ENCODE measurements at places on chromosomes 2 and 18. TPM values are rescaled to one million over a fixed set of nuclear protein-coding genes. Genes with fewer than 3 reads are reported as not detected.

GALR1 gene
- total RNA-seq: 0.98 TPM

EVX2 gene
- 0.16 TPM for total RNA-seq

MYO7B gene
- total RNA-seq: 0.49 TPM

VWA3B gene
- total RNA-seq: not detected

GPBAR1 gene
- total RNA-seq: 19.7 TPM

IMMT gene
- total RNA-seq: 59.7 TPM

FBLN7 gene
- 6.6 TPM for total RNA-seq

SPIRE1 gene
- total RNA-seq: 25.3 TPM

HTR2B gene
- total RNA-seq: 0.94 TPM

PNKD gene
- 43.2 TPM for total RNA-seq

PROKR1 gene
- total RNA-seq: 0.65 TPM

CXCR2 gene
- 1.6 TPM for total RNA-seq

TXNDC2 gene
- not detected for total RNA-seq

CENPA gene
- 0.66 TPM for total RNA-seq

All from subcutaneous adipose tissue (tissue), 4 donors.